ENCODE measurements at places on chromosomes 13 and 19.

- DNase-seq, result peak; percentile 7
Measured at GRCh38 chr13:49220036-49220855, at the start of gene MLNR. Gene MLNR (plus strand): TSS chr13:49220338. CDS start chr13:49220338, 0 bp downstream.

DNA sequence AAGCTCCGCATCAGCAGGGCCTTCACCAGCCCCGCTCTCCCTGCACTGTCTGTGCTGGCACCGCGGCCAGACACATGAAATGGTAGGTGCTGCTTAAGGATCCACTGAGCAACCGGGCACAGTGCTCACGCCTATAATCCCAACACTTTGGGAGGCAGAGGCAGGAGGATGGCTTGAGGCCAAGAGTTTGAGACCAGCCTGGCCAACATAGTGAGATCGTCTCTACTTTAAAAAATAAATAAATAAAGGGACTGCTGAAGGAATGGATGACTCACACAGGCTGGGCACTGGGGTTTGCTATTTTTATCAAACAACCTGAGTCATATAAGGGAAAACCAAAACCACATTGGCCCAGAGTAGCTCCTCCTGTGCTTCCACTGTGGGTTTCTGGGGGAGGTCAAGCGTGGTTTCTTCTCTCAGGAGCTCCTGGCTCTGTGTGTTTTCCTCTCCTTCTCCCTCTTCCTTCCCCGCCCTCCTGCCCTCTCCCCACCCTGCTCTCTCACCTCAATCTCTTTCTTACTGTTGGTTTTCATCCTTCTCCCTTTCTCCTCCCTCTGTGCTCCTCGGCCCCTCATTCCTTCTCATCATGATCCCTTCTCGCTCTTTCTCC, 21.3 kb downstream of the VRK3 start:
- DNase-seq, result no peak

DNA sequence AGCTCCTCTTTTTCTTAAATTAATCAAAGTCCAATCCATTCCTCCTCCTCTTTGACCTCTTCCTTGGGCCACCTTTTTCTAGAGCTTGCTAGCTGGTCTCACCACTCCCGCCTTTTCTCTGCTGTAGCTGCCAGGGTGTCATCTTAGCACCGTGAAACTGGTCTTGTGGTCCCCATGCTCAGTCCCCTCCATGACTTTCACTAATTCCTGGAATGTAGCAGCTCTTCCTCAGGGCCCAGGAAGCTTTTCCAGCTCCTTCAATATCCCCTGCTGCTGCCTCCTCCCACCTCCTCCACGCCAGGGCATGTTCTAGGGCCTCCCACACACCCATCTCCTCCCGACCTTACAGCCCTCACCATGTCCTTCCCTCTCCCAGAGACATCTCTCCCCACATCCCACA, 222.2 kb downstream of the MYO16 start:
- DNase-seq, result no peak

DNA sequence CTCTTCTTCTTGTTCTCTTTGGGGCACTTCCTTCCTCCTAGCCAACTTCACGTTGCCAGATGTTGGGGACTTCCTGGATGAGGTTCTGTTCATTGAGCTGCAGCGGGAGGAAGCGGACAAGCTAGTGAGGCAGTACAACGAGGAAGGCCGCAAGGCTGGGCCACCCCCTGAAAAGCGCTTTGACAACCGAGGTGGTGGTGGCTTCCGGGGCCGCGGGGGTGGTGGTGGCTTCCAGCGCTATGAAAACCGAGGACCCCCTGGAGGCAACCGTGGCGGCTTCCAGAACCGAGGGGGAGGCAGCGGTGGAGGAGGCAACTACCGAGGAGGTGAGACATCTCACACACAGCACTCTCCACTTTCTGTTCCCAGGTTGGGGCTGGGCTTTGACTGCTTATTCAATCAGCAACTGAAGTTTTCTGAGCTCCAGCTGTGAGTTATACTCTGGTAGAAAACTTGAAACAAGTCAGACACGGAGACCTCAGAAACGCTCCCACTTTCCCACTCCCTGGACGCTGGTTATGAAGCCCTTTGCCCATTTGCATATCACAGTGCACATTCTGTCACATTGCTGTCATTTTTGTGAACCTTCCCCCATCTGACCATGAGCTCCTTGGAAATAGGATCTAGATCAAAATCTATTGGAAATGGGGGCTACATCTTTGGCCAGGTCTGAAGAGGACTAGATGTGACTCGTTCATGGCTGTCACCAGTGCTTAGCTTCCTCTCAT, 7.2 kb upstream of the CCDC97 start:
- no peak for DNase-seq

- DNase-seq, result peak; percentile 60
Measured at GRCh38 chr19:56350416-56351045, 35.9 kb upstream of the ZSCAN5A start.

Measured in NCI-H2227 treated with DMSO at 0.1 percent for 48 hours (cell line).